Activated T-helper 1 cell treated with anti-CD3 and anti-CD28 coated beads, Interleukin-2, amount 50 U/mL, for 16 hours (primary cell): ENCODE measurements at places on chromosomes 6 and 20.

GRCh38 chr6:80550748-80551147, 444.3 kb downstream of the BCKDHB start:
- no peak for DNase-seq

DNA sequence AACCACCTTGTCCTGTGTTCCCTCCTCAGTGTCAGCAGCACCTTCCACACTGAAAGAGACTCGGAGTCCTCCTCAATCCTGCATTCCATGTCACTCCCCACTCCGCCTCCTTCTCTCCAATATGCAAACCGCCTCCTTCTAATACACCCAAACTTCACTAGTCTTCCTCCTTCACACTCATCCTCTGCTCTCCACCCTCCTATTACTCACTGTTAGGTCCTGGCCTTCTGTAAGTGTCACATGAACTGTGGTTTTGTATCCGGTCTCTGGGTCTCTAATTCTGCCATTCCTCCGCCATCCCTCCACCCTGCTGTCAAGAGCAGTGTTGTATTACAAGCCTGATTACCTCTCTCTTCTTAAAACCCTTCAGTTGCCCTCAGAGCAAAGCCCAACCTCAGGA, 200.5 kb upstream of the CDYL start:
- no peak for DNase-seq

- DNase-seq = no peak
These were observed 73.3 kb upstream of the TOP1 start for GRCh38 chr20:40955326-40955725.

DNA sequence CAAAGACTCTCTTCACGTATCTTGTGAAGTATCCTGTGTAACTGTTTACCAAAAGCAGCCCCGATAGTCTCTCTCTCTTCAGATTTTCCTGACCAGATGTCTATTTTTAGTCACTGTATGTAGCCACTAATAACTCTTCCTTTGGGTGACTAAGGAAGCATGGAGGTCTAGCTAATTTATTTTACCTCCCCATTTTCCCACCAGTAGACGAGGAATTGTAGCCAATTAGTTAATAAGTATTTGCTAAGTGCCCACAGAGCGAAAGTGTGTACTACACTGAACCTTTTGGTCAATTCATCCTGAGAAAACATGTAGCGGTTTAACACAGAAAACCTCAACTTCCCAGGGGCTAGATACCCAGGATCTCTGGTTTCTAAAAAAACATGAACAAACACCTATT, 180.6 kb downstream of the TBX18 start:
- no peak for DNase-seq

- DNase-seq = no peak
These were observed 13.5 kb downstream of the TIAM2 start for GRCh38 chr6:155008625-155009024.

GRCh38 chr6:136669299-136669699, 119.1 kb upstream of the MAP7 start:
- DNase-seq = no peak

GRCh38 chr6:101462576-101462975, 69.1 kb downstream of the GRIK2 start:
- DNase-seq = no peak

- no peak for DNase-seq
These were observed 9.9 kb upstream of the RFPL4B start for GRCh38 chr6:112337209-112337638.

DNA sequence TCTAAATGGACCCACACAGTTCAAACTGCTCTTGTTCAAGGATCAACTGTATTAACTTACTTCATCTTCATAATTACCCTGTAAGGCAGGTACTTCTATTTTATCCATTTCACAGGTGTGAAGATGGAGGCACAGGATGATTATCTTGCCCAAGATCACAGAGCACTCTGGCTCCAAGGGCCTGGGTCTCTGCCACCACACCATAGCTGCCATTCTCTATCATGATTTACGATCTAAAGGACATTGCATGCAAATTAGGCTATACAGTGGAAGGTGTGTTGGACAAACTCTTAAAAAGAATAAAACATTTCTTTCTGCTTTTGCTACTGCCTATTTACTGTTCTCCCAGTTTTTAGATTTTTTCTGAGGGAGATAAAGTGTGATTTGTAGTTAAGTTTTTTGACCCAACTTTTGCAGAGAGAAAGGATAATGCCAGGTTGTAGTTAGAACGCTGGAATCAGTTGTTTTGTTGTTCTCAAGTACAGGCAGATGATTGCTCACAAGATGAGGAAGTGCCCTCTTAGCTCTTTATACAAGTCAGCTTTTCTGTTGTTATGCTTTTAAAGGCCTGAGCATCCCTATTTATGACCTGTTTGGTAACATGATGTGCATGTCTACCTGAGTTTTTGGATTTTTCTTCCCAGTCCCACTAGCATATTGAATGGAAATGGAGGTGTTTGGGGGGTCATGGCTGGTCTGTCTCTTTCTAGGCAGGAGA, 247.9 kb downstream of the ZFAND3 start:
- no peak for DNase-seq

GRCh38 chr20:36154700-36155628, at the start of gene EPB41L1:
EPB41L1 (plus strand) TSS chr20:36154740; CDS start chr20:36173778, 19,038 bp downstream.
- DNase-seq = no peak

- no peak for DNase-seq
These were observed 113.7 kb upstream of the PDE10A start for GRCh38 chr6:165776691-165777090.
